Heart right ventricle (tissue), 16 donors: ENCODE measurements at places on chromosomes 1 and 21. TPM values are rescaled to one million over a fixed set of nuclear protein-coding genes. Genes with fewer than 3 reads are reported as not detected.

The OR2T33 gene
- total RNA-seq: not detected

The C1orf185 gene
- not detected for total RNA-seq

GRCh38 chr1:89489047-89489729, 35.4 kb upstream of the LRRC8B start:
- H3K4me3 ChIP-seq: no peak overlapping the region
- H3K36me3 ChIP-seq: no peaks in the 10 kb centered on the region
- H3K27me3 ChIP-seq: no peaks in the 10 kb centered on the region
- no peak overlapping the region for H3K27ac ChIP-seq
- no peak for DNase-seq
- no peaks in the 10 kb centered on the region for H3K4me1 ChIP-seq

GRCh38 chr1:109271458-109271857, 11.5 kb downstream of the PSRC1 start:
- no peak for DNase-seq
- no peaks in the 10 kb centered on the region for H3K4me1 ChIP-seq
- H3K27ac ChIP-seq: no peak overlapping the region
- H3K27me3 ChIP-seq: no peaks in the 10 kb centered on the region
- H3K4me3 ChIP-seq: no peak overlapping the region

GRCh38 chr1:179126338-179127060, 44.6 kb downstream of the TOR3A start:
- H3K4me1 ChIP-seq: no peaks in the 10 kb centered on the region
- H3K4me3 ChIP-seq: no peak overlapping the region
- H3K36me3 ChIP-seq: peaks cover 14% of the 10 kb centered on the region

DNA sequence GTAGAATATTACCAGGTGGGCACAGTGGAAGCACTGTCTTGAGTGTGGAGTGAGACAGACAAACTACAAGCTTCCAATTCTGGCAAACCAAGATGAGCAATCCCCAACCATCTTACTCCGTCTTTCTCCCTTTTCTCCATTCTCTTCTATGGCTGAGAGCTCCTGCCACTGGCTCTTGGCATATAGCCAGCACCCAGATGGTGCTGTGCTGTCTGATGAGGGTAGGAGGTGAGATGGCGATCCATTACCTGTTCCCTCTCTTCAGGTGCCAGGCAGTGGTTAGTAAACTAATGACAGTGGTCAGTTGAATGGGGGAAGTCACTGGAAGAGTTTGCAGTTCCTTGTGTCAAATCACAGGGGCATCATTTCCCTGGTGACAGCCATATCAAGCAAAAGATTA, 108.4 kb downstream of the FNBP1L start:
- peak overlapping the region; percentile 82 for H3K27ac ChIP-seq
- H3K4me1 ChIP-seq: peaks cover 12% of the 10 kb centered on the region
- no peak for DNase-seq

DNA sequence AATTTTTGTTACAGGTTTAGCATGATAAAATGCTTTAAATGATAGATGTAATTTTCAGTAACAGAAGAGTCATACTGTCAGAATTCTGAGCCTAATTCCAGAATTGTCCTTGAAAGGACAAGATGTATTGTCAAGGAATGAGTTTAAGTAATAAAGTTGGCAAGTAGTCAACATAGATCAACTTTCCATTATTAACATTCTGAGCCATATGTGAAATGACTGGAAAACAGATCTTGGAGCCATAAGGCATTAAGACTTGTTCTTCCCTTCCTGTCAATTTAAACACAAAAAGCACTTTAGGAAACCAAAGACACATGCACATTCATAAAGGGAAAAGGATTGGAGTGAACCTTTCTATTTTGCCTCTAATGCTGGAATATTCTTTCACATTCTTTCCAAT, 107.0 kb downstream of the ODF2L start:
- no peaks in the 10 kb centered on the region for H3K27me3 ChIP-seq
- no peaks in the 10 kb centered on the region for H3K36me3 ChIP-seq
- no peak overlapping the region for H3K27ac ChIP-seq
- no peak for DNase-seq
- no peak overlapping the region for H3K4me3 ChIP-seq

GRCh38 chr1:170114906-170115305, 30.9 kb upstream of the NTMT2 start:
- no peaks in the 10 kb centered on the region for H3K27me3 ChIP-seq
- H3K36me3 ChIP-seq: no peaks in the 10 kb centered on the region
